ENCODE measurements at places on chromosomes 6 and 20. TPM values are rescaled to one million over a fixed set of nuclear protein-coding genes. Genes with fewer than 3 reads are reported as not detected.

DNA sequence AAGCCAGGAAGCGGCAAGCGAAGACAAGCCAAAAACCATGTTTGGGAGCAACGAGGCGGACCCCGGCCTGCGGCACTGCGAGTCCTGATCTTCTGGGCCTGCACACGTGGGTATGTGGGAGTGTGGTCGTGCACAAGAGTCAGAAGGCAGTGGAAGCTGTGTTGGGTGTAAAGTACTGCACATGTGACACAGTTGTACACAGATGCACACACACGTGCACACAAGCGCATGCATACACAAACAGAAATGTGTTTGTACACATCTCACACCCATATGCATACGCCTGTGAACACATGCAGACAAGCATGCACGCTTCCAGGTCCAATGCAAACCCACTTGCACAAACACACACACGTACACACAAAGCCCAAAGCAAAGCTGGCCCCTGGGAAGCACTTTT is 52.6 kb upstream of the SLCO4A1 start:
- no peak overlapping the region for H3K4me3 ChIP-seq
- peaks cover 40% of the 10 kb centered on the region for H3K27me3 ChIP-seq
- peaks cover 9% of the 10 kb centered on the region for H3K4me1 ChIP-seq
- H3K27ac ChIP-seq: no peak overlapping the region
- no peaks in the 10 kb centered on the region for H3K36me3 ChIP-seq

DNA sequence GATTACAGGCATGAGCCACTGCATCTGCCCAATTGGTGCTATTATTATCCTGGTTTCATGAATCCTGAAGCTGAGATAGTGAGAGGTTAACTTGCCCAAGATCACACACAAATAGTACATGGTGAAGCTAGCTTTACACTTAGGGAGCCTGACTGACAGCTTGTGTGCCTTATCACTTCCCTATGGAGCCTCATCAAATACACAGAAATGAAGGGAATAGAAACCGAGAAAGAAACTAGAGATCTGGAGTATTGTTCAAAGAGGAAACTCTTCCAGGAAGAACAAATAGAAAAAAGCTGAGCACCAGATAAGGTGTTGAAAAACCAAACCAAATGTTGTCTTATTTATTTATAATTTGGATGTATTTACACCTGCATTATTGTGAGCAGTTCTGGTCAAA is 155.0 kb upstream of the CITED2 start:
- H3K4me3 ChIP-seq: no peak overlapping the region
- H3K27me3 ChIP-seq: no peaks in the 10 kb centered on the region
- 0 out of 2 replicates have a peak, but pooled peaks cover 4% of the 10 kb centered on the region for H3K4me1 ChIP-seq
- no peaks in the 10 kb centered on the region for H3K36me3 ChIP-seq

- H3K36me3 ChIP-seq: no peaks in the 10 kb centered on the region
- H3K27ac ChIP-seq: no peak overlapping the region
- H3K4me1 ChIP-seq: no peaks in the 10 kb centered on the region
- no peak for DNase-seq
- no peak overlapping the region for H3K4me3 ChIP-seq
- H3K27me3 ChIP-seq: no peaks in the 10 kb centered on the region
These were observed 25.8 kb downstream of the SDHAF4 start for GRCh38 chr6:70592391-70593117.

Gene EPHA7
- 0.57 TPM for total RNA-seq

DNA sequence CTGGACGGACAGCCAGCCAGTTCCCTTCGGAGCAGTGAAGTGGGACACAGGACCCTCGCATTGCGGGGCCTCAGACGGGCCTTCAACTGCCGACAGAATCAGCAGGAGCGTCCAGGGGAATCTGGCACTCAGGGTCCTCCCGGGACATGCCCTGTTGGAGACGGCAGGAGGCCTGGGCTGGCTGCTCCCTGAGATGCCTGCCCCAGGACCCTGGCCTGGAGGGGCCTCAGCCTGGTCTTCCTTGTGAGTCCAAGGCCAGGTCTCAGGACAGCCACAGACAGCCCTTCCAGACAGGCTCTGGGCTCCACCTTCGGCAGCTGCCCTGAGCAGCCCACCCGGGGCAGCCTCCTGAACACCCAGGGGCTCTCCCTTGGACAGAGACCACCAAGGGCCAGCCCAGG is 14.6 kb upstream of the HELZ2 start:
- no peaks in the 10 kb centered on the region for H3K27me3 ChIP-seq

DNA sequence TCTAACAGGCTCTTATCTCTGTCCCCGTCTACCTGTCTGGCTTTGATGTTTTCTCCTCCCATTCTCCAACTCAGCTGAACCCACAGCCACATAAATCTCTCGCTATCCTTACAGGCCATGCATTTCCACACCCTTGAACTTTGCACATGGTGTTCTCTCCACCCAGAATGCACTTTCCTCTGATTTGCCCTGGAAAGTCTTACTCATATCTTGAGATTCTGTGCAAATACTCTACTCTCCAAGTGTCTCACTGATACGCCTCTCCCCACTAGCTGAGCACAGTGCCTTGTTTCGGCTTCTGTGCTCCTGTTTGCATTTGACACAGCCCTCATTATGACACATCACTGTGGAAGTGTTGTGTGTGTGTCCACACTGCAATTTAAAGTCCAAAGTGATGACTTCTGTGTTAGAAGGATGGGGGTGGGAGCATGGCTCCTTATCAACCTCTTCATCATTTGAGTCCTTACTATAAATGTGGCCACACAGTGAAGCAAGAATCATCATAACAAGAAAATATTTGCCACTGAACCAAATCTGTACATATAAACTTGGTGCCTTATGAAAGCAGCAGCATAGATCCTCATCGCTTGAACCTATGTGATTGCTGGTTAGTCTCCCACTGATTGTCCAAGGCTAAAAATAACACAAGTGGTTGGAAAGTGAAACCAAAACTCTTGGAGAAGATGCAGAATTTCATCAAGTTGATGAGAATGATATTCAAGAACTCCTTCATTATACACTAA is 5.5 kb upstream of the PRELID3B start:
- DNase-seq: peak; percentile 99
- no peaks in the 10 kb centered on the region for H3K36me3 ChIP-seq
- peak overlapping the region; percentile 46 for H3K4me3 ChIP-seq
- peaks cover 72% of the 10 kb centered on the region for H3K4me1 ChIP-seq
- no peaks in the 10 kb centered on the region for H3K27me3 ChIP-seq

GRCh38 chr6:90436403-90436802 is 139.8 kb upstream of the BACH2 start:
- no peaks in the 10 kb centered on the region for H3K27me3 ChIP-seq
- no peaks in the 10 kb centered on the region for H3K4me1 ChIP-seq
- DNase-seq: no peak

DNA sequence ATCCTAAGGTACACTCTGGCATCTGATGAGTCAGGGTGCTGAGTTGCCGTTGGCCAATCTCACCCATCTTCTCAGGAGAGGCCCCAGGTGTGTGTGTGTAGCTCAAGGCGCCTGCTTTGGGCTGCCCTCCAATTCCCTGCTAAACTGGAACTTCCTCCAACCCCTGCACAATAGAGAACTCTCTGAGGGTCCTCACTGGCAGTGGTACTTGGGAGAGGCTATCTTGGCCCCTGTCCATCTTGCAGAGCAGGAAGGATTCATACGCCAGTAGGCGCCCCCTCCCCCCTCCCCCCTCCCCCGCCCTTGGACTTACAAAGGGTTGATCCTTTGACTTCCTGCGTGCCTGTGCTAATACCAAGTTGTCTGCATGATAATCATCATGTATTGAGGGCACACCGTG is 173.6 kb downstream of the SASH1 start:
- H3K4me3 ChIP-seq: no peak overlapping the region
- DNase-seq: no peak
- no peaks in the 10 kb centered on the region for H3K4me1 ChIP-seq
- no peak overlapping the region for H3K27ac ChIP-seq

DNA sequence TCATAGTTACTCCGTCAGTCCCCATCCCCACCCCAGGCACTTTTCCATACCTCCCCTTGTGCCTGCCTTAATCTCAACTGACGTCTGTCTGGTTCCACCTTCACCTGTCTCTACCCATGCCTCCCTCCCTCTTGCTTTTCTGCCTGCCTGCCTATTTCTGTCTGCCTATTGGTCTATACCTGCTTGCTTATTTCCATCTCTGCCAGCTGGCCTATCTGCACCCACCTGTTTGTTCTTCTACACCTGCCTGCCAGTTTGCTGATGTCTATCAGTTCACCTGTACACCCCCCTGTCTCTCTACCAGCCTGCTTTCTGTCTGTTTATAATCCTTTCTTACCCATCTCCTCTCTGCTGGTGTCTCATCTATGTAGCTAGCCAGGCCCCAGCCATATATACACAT is 87.5 kb downstream of the RALGAPA2 start:
- H3K4me3 ChIP-seq: no peak overlapping the region
- H3K4me1 ChIP-seq: no peaks in the 10 kb centered on the region

- H3K4me3 ChIP-seq: no peak overlapping the region
- H3K36me3 ChIP-seq: no peaks in the 10 kb centered on the region
- H3K27ac ChIP-seq: no peak overlapping the region
- peaks cover 18% of the 10 kb centered on the region for H3K27me3 ChIP-seq
- DNase-seq: no peak
- H3K4me1 ChIP-seq: no peaks in the 10 kb centered on the region
These were observed 130.9 kb downstream of the KIF6 start for GRCh38 chr6:39594285-39594684.

DNA sequence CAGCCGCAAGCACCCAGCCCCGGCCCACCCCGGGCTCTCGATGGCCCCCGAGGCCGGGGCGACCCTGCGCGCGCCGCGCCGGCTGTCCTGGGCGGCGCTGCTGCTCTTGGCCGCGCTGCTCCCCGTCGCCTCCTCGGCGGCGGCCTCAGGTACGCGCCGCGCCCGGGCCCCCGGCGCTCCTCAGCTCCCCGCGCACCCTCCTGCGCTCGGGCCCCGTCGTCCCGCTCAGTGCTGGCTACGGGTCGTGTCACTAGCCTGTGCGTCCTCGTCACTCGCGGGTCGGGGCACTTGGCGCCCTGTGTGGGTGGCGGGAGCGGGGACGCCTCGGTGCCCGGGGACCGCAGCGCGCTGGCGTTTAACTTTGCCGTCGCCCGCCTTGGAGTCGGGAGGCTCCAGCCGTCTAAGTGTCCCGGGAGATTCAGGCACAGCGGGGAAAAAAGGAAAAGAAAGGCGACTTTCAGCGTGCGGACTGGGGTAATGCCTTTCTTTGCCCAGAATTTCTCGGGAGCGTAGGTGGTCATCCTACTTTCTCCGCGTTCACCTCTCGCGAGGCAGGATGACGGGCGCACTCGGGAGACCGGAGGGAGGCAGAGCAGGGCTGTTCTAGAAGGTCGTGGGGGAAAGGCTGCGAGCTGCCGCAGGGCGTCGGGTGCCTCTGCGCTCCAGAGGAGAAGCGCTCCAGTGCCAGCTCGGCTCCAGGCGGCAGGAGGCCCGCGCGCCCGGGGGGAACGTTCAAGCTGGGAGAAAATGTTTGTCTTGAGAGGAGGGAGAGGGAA is 545 bp downstream of the FNDC1 start:
- peaks cover 72% of the 10 kb centered on the region for H3K27me3 ChIP-seq
- H3K4me3 ChIP-seq: no peak overlapping the region
- no peaks in the 10 kb centered on the region for H3K36me3 ChIP-seq
- H3K4me1 ChIP-seq: no peaks in the 10 kb centered on the region

DNA sequence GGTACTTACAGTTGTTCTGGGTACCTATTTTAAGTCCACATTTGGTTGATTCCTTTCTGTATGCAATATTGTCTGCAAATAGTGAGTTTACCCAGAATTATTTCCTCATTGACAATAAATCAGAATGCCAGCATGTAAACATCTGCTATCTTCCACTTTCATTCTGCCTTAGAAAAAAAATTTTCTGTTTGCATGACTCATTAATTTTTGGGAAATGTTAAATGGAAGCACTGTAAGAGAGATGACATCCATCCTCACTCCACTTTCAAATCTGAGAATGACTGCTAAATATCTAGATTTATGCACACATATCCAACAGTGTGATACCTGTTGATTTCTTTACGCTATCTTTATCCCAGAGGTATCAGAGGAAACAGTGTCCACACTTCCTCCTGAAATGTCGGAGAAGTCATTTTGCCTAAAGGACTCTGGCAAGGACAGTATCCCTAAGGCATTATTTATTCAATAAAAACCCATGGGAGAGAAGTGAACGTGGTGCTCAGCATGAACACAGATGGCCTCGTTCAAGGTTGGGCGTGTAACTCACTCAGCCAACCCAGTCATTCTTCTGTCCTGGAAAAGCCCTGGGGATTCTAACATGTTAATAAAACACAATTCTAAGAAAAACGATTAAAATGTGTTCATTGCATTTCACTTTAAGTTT is 780.9 kb downstream of the QKI start:
- no peak for DNase-seq
- H3K27me3 ChIP-seq: peaks cover 15% of the 10 kb centered on the region
- no peaks in the 10 kb centered on the region for H3K4me1 ChIP-seq
- H3K27ac ChIP-seq: no peak overlapping the region
- no peak overlapping the region for H3K4me3 ChIP-seq
- no peaks in the 10 kb centered on the region for H3K36me3 ChIP-seq

DNA sequence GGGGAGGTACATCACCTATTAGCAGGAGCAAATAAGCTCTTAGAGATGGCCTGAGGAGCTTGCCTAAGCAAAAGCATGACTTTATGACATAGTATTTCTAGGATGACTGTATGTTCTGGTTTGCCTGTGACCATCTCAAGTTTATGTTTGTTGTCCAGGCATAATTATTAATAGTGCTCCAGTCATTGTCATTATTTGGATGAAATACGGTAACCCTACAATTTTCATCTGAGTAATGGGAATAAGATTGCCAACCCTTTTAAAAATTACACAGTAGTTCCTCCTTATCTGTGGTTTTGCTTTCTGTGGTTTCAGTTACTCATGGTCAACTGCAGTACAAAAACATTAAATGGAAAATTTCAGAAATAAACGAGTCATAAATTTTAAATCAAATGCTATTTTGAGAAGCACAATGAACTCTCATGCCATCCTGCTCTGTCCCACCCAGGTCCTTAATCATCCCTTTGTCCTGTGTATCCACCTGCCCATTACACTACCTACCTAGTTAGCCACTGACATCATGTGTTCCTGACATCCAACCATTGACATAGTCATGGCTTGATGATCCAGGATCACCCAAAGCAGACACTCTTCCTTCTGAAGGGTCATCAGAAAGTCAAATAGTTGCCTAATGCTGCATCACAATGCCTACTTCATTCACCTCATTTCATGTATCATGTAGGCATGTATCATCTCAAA is 27.0 kb upstream of the TFB1M start:
- DNase-seq: no peak
- no peaks in the 10 kb centered on the region for H3K27me3 ChIP-seq
- H3K4me3 ChIP-seq: no peak overlapping the region
- no peak overlapping the region for H3K27ac ChIP-seq
- no peaks in the 10 kb centered on the region for H3K4me1 ChIP-seq

DNA sequence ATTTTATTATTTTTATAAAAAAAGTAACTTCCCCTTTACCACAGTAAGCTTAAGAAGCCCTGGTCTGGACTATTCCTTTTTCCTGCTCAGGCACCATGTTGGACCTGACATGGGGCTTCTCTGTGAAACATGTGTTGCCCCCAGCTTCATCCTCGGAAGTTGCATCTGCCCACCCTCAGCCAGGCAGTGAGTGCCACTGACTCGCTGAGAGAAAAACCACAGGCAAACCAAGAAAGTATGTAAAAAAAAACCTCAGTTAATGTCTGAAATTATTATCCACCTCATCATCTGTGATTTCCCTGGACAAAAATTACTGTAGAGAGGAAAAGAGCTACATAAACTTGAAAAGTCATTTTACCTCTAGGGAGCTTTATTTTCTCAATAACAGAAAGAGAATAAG is 109.9 kb upstream of the MCHR2 start:
- H3K4me1 ChIP-seq: no peaks in the 10 kb centered on the region
- H3K36me3 ChIP-seq: no peaks in the 10 kb centered on the region
- H3K27ac ChIP-seq: no peak overlapping the region
- DNase-seq: no peak
- H3K4me3 ChIP-seq: no peak overlapping the region

Measured in PC-9 (cell line).